ENCODE measurements at places on chromosomes 16 and 17.

DNA sequence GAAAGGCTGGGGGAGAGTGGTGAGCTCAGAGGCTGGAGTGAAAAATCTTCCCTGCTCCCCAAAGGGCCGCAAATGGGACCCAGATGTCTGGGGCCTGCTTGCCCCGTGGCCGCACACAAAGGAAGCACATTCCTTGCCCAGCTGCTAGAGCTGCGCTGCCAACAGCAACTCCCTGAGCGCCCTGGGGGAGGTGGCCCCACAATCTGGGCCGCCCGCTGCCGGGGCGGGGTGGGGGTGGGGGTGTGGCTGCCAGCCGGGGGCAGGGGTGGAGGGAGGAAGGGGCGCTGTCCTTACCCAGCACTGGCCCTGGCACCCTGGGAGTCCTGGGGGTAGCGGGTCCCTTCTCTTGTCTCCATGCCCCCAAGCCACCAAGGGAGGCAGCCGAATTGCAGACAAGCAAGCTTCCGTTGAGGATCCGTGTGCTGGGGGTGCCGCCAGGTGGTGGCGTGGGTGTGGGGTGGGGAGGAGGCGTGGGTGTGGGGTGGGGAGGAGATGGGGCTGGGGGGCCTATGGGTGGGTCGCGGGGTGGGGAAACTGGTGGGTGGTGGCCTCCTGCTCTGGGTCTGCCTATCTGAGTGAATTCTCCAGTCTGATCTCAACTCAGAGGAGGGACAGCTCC is 48.4 kb upstream of the PABPN1L start:
- DNase-seq: peak; percentile 84

DNA sequence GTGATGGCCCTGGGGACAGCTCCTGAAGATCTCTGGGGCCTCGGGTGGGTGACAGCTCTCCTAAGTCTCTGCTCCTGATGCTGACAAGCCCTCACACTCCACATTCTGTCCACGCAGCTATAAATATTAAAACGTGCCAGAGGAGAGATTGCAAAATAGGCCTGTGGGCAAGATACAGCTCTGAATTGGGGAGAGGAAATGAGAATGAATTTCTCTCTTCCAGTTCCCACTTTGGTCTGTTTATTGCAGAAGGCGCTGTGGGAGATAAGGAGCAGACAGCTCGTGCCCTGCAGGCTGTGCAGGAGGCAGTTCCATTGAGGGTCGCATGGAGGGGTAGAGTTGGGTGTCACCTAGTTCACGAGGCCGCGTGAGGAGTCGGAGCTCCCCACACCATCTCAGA is 87.5 kb upstream of the SDK2 start:
- no peak for DNase-seq

GRCh38 chr17:32671896-32672295 is 185.1 kb downstream of the CDK5R1 start:
- DNase-seq: no peak

DNA sequence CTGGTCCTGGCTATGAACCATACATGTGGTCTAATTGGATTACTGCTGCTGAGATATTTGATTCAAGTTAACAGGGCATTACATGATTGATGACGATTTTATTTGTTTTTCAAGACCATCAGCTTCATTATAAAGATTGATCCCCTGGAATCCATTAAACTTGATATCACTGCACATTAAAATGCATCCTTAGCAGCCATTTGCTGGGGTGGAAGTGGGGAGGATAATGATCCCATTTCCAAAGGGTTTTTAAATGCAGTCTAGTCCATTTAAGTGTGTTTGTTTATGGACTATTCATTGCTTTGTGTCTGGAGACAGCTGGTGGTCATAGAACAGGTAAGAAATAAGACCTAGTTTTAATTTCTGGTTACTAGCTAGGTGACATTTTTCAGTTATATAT is 40.9 kb downstream of the ADAMTS18 start:
- DNase-seq: no peak

DNA sequence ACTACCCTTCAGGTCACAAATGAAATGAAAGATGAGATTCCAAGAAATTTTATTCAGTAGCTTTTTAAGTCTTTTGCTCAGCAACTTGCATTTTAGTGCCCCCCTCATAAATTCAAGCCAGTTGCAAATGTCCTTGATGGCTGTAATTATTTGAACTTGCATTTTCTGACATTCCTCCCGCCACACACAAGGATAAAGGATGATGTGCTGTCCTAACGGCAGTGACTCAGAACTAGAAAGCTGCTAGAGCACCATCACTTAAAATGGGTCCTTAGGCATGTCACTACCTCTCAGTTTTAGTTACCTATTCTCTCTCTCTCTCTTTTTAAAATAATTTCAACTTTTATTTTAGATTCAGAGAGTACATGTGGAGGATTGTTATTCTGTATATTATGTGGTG is 306.7 kb downstream of the CNTNAP4 start:
- no peak for DNase-seq

- no peak for DNase-seq
These were observed 1.3 kb downstream of the KCTD2 start for GRCh38 chr17:75048249-75048878.

DNA sequence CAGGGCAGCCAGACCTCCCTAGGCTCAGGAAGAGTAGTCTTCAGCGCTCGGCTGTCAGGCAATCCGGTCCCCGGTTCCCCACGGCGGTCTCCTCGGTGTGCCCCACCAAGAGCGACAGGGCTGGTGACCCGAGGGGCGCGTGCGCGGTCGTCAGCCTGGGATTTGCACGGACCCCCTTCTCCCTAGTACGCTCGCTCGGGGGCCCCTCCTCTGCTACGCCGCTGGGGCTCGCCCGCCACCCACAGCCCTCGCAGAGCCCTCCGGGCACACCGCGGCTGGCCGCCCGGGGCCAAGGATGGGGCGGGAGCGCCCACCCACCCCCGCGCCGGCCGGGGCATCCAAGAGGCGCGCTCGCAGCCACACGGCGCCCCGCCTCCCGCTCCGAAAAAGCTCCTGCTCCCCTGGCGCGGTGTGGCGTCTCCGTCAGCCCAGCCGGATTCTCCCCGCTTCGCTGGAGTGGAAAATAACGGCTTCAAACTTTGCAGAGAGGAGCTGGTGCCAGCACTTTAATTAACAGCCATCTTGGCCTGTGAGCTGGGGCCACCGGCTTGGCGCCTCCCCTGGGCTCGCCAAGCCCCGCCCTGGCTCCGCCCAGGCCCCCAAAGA is 2.1 kb upstream of the C1QL1 start:
- DNase-seq: peak; percentile 19

DNA sequence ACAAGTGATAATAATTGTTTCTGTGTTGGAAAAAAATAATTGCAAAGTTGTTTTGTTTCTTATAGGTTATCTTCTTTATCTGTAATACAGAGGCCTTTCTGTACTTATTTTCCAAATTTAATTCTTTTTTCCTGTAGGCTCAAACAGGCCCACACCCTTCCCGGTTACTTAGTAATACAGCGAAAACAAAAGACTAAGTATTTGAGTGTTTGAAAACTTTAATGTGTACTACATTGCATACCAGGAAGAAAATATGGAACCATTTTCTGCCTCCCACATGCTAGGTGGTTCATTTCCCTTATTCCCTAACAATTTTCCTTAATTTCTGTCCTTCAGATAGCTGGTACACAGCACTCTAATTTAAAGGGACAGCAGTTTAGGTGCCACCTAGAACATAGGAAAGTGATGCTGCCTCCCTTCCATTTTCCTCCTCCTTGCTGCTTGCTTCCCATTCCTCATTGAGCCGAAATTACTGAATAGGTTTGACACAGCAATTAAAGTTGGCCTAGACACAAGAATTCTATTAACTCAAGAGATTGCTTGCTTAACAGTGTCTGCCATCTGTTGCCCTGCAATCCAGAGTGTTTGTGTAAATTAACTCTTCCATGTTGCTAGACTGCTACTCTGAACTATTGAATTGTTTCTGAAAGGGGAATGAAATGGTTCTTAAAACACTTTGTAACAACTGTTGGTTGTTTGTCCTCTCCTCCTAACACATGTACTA is 24.2 kb downstream of the CYB5B start:
- peak; percentile 64 for DNase-seq

DNA sequence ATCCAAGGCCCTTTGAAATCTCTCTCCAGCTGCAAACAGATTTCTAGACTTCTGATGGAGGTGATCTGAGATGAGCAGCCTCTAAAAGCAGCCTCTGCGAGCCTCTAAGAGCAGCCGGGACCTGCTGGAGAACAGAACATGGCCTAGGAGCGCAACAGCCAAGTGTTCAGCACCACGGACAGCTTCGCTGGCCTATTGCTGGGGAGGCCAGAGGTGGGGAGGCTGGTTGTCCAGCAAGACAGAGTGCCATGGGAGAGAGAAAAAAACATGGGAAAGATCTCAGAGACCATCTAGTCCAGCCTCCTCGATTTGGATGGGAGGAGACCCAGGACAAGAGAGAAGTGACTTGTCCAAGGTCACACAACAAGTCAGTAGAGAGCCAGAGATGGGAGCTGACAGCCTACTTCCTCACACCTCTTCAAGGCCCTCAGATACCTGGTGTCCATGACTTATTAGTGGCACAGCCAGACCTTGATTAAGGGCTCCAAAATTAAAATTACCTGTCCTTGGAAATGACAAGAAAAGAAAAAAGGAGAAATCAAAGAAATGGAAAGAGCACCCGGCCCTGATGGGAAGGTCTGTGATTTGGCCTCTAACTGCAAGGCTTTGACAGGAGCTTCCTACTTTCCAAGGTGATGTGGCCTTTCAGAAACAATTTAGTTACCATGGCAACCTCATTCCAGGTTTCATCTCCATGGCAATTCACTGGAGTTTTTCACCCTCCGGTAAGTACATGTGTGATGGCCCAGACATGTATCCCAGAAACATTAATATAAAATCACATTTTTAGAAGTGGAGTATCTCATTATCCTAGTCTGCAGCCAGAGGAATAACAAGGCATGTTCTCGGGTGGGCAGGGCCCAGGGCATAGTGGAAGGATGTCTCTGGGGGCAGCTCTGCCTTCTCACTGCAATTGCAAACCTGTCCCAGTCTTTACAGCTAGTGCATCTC is 14.5 kb downstream of the RPRML start:
- DNase-seq: no peak

DNA sequence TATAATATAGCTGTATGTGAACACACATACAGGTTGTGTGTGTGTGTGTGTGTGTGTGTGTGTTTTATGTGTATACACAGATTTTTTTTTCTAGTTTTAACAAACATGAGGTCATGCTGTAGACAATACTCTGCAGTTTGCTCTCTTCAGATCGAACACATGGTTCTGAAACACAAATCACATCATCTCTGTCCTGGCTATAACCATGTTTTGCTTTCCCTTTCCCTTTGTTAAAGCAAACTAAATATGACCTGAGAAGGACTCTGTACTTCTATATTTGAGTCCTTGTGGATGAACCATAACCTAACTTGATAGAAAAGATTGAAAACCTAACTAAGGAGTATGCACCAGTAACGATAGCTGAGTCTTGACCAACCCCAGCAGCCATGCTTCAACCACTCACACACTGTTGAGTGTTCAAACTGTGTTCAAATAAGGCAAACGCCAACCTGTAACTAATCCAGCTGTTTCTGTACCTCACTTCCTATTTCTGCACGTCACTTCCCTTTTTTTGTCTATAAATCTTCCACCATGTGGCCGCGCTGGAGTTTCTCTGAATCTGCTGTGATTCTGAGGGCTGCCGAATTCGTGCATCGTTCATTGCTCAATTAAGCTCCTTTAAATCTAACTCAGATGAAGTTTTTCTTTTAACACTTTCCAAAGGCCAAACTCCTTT is 303.8 kb downstream of the HS3ST3B1 start:
- no peak for DNase-seq

DNA sequence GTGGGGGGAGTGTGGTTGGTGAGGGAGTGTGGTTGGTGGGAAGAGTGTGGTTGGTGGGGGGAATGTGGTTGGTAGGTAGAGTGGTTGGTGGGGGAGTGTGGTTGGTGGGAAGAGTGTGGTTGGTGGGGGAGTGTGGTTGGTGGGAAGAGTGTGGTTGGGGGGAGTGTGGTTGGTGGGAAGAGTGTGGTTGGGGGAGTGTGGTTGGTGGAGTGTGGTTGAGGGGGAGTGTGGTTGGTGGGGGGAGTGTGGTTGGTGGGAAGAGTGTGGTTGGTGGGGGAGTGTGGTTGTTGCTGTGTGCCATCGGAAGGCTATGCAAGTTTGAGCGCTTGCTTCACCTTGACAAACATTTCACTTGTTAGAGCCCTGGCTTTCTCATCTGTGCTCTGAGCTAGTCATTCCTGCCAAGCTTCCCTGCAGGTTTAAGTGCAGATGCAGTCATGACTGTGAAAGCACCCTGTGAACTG is 20.1 kb downstream of the MINK1 start:
- DNase-seq: no peak

DNA sequence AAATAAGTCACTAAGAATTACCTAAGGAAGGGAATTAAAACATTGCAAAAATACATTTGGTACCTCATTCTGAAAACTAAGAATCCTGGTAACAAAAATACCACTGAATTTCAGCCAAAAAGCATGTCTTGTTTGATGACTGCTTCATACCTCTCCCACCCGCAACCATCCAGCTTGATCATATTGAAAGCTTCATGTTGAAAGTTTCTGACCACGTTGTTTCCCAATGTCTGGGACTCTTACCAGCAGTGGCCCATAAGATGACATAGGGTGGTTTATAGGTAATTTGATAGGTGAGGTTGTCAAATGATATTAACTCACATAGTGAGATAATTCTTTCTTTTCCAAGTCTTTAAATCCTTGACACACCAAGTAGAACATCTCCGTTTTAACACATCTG is 139.3 kb downstream of the CDH11 start:
- DNase-seq: peak; percentile 67

- DNase-seq: no peak
These were observed 3.7 kb upstream of the LDHD start for GRCh38 chr16:75120253-75120652.

DNA sequence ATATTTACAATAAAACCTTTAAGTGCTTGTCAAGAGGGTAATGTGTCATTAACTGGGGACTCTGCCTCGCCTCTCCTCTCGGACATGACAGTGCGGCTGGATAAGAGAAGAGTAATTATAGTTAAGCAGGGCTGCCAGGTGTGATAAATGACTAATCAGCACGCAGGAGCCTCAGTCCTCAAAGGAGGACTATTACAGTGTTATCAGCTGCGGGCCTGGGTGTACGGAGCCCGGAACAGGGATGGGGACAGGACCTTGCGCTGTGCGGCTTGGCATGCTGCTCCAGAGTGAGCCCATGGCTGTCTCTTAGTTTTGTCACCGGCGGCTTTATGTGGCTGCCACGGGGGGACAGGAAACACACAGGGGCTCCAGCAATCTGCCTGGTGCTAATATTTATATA is 607.2 kb downstream of the MAF start:
- DNase-seq: no peak

All from fibroblast of skin of abdomen (primary cell).